ENCODE measurements at places on chromosomes 13 and 19. TPM values are rescaled to one million over a fixed set of nuclear protein-coding genes. Genes with fewer than 3 reads are reported as not detected.

The ZNF667 gene
- total RNA-seq: 1.5 TPM

The ZSCAN5B gene
- not detected for total RNA-seq

The LIM2 gene
- 1.0 TPM for total RNA-seq

The ZNF738 gene
- 16.9 TPM for total RNA-seq

The PEAK3 gene
- total RNA-seq: not detected

The MEIS3 gene
- 0.26 TPM for total RNA-seq

The GRIK5 gene
- total RNA-seq: 1.1 TPM

The LILRA5 gene
- not detected for total RNA-seq

The PLIN5 gene
- total RNA-seq: 0.81 TPM

The CGB3 gene
- not detected for total RNA-seq

The KLK10 gene
- total RNA-seq: not detected

The LYPD5 gene
- 0.21 TPM for total RNA-seq

The TJP3 gene
- total RNA-seq: 1.7 TPM

The ZNF548 gene
- total RNA-seq: 40.4 TPM

The SLC25A23 gene
- 24.6 TPM for total RNA-seq

The SMIM24 gene
- 0.62 TPM for total RNA-seq

The ICAM4 gene
- total RNA-seq: 1.9 TPM

The CYP2A7 gene
- not detected for total RNA-seq

The PCCA gene
- 16.9 TPM for total RNA-seq

The ODAD3 gene
- 0.50 TPM for total RNA-seq

The FXYD7 gene
- total RNA-seq: 1.0 TPM

The PNMA8A gene
- total RNA-seq: 1.9 TPM

The CHMP2A gene
- 80.3 TPM for total RNA-seq

The SLC25A15 gene
- 14.3 TPM for total RNA-seq

The SUPT20H gene
- 76.6 TPM for total RNA-seq

The BRME1 gene
- total RNA-seq: 13.2 TPM

The ZNF726 gene
- 25.3 TPM for total RNA-seq

The PROZ gene
- total RNA-seq: not detected

The PSG7 gene
- not detected for total RNA-seq

The CEACAM21 gene
- total RNA-seq: 41.7 TPM

The ZNF415 gene
- total RNA-seq: 3.4 TPM

The CATSPERD gene
- total RNA-seq: not detected

Data from activated T-cell treated with anti-CD3 and anti-CD28 coated beads, Interleukin-2, amount 50 U/mL, for 72 hours (primary cell).